SK-N-SH treated with all-trans-retinoic acid at 6 μM for 48 hours (cell line): ENCODE measurements at places on chromosomes 7 and 10.

- no peak for ATAC-seq
Observed at GRCh38 chr7:64878684-64879083, 24.4 kb upstream of the ZNF273 start.

DNA sequence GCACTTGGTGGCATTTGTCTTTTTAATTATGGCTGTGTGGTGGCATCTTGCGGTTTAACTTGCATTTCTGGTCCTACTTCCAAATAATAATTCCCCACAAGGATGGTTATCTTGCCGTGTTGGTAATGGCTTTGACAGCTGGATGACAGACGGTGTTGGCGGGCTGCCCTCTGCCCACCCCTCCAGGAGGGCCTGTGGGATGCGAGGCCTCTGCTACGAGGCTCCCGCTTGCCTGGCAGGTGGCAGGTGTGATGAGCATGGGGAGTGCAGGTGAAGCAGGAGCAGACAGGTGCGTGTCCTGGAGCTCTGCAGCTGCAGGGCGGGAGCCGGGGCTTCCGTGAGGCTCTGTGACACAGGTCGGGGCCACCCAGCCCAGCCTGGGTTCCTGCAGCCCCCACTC lies 11.8 kb downstream of the INPP5A start:
- no peak for ATAC-seq

GRCh38 chr7:85144771-85145170 lies 42.1 kb downstream of the SEMA3D start:
- no peak for ATAC-seq

DNA sequence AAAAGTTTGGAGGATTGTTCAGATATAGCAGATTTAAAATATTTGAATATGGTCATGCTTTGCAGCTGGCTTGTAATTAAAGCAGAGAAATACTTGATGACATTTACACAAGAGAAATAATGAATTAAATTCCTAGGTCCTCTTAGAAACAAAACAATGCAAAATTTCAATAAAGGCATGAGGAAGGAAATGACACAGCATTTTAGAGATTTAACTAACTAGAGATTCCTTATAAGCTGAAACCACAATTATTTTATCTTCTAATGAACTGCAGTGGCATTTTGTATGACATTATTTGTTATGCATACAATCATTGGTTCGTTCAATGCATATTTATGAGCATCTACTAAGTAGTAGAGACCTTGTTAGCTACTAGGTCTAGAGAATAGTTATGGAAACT lies 490.9 kb downstream of the ZWINT start:
- no peak for ATAC-seq

- no peak for ATAC-seq
Observed at GRCh38 chr10:109418795-109419194, 504.5 kb downstream of the XPNPEP1 start.

DNA sequence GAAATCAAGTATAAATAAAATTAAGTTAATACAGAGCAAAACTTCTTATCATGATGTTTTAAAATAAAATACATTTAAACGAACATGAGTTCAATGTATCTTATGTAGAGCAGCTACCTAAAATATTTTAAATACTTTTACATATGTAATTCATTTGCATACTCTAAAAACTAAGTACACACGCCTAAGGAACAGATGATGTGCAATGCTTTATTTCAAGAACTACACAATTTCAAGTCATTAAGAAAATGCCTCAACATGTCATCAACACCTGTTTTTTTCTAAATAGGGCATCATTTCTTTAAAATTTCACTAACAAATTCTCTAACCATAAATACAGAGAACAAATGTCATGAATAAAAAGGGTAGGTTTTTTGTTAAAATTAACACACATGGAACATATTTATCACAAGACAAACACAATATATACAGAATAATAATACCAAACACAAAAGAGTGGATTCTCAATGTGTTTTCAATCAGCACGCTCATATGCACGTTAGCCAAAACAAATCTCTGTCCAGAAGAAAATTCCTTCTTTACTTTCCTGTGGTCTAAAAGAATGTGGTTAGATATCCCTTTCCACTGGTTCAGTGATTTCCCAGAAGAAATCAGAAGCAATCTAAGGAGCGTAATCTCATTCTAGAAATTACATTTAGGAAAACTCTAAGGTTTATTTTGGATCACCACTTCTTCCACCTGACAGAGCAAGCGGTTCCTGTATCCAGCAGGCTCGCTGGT lies 73.0 kb upstream of the PFKP start:
- ATAC-seq = no peak; the same call in 2 of the 3 replicates

DNA sequence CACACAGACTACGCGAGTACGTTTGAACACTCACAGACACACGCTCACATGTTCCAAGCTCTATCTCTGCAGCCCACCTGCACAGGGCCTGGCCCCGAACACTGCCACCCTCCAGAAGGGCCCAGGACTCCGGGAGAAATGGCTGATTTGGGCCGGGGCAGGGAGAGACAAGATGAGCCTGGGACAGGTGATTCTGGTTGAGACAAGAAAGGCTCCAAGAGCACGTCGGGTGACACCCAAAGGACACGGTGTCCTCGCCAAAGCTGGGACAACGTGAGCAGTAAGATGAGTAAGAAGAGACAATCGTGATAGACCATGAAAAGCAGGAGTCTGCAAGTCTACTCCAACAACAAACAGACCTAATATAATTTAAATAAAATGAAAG lies 9.2 kb downstream of the GPER1 start:
- ATAC-seq = no peak

- peak; percentile 60; the same call in 2 of the 3 replicates for ATAC-seq
Observed at GRCh38 chr10:24617771-24618396, 105.8 kb downstream of the ARHGAP21 start.

GRCh38 chr7:152913492-152913891 lies 153.9 kb downstream of the ACTR3B start:
- no peak for ATAC-seq

GRCh38 chr7:131105799-131106680 lies 221.6 kb upstream of the MKLN1 start:
- ATAC-seq = peak; percentile 33

GRCh38 chr7:99005776-99006175 lies 127.4 kb downstream of the TRRAP start:
- ATAC-seq = no peak

DNA sequence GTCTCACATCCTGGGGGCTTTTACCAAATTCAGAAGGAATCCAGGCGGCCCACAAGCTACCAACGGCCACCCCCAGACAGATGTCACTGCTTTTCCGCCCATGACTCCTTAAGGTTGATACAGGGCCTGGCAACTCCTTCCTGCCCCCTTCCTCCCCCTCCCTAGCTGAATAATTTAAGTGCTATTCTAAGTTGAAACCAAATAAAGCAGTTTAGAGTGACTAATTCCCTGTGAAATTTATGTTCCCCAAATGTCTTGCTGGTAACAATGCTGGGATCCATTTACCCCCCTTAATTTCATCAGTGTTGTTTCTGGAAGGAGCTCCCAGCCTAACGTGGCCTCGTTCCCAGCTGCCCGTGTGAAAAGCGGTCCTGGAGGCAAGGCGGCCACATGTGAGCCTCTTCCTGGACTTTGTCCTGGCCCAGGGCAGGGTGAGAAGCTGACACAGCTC lies 109.6 kb downstream of the TMEM130 start:
- no peak for ATAC-seq

DNA sequence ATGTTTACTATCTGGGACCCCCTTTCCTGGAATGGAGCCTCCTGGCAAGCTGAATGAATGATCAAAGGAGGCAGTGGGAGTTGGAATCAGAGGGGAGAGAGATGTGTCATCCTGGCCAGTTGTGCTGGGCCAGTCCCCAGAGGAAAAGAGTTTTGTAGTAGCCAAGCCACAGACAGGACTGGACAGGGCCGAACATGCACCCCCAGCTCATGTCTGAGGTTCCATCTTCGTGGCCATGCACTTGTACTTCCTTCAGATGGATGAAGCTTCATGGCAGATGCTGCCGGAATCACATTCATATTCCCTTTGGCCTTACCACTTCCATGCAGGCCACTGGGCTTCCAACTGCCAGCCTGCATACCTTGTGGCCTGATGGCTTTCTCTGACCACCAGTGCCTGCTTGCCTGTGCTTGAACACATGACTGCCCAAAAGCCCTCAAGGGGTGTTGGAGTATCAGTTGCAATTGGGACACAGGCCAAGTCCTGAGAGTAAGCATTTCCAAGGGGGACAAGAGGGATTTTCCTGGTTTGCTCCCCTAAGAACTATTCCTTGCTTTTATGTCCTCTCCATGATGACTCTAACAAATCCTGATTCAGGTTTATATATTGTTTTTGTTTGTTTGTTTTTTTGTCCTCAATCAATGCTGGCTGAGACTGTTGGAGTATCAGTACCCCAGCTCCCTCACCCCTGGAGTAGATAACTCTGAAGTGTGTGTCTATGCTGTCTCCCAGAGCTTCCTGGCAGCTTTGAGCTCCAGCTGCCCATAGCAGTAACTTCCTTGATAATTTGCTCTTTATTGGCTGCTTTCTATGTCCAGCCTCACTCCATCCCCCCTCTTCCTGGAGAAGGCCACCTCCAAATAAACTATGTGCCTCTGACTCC lies 63.6 kb downstream of the TMEM130 start:
- ATAC-seq = no peak

DNA sequence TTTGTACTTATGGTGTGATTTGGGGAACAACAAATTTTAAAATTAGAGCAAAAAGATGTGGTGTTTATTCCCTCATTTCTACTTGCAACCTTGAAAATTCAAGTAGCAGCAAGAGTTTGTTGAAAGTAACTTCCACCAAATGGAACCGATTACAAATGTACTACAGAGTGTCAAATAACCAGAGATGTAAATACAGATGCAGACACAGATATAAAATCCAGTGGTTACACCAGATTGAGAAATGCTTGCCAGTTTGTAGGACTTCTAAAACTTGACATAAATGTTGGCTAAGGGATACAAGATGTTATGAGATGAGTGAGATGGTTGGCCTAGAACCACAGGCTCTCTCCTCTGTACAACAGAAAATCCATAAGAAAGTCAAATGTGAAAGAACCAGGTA lies 162.1 kb downstream of the DIP2C start:
- ATAC-seq = no peak

DNA sequence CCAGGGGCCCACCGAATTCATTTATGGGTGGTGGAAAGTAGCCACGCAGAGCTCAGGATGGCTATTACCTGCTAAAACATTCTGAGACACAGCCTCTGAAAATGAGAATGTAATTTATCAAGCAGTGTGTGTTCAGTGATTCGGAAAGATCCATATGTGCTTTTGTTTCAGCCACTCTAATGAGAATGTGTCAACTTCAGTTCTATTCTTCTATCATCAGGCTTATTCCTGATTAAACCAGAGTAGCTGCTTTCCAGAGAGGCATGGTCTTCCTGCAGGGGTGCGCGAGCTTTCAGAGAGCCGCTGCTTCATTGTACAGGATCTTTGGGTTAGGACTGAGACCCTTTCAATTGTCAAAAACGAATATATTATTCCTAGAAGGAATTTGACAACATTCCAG lies 167.6 kb downstream of the OTUD1 start:
- no peak for ATAC-seq

GRCh38 chr7:132486274-132486610 lies 90.0 kb downstream of the PLXNA4 start:
- ATAC-seq = no peak

DNA sequence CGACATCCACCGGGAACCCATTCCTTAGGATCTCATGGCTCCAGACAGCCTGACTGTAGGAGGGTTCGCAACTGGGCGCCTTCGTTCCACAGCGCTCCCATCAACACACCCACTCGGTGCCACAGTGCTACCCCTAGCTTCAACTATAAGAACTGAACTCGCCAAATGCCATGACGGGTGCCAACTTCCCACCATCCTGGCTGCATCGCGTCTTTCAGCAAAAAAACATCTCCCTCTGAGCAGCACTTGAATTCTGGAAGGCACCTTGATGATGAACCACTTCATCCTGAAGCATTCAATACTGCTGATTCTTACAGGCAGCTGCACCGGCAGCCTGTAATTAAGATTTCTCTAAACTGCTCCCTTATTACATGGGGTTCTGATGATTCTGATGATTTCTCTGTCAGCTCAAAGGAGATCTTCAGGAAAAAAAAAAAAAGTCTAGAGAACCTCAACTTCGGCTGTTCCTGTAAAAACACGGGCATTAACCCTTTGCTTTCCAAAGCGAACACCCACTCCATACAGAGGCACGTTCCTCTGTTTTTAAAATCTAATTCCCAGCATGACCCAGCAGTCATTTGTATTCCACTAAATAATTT lies 1.3 kb downstream of the CYTH3 start:
- ATAC-seq = peak; percentile 85

GRCh38 chr7:72080341-72080766 lies 331.8 kb downstream of the CALN1 start:
- ATAC-seq = no peak

GRCh38 chr10:5461914-5462840 lies 37.2 kb downstream of the CALML5 start:
- ATAC-seq = no peak

GRCh38 chr10:49152663-49153062 lies 18.8 kb upstream of the FAM170B start:
- no peak for ATAC-seq

- no peak for ATAC-seq
Observed at GRCh38 chr10:575402-576129, 113.9 kb downstream of the DIP2C start.

- peak; percentile 97 for ATAC-seq
Observed at GRCh38 chr7:139035586-139036353, at the start of gene ZC3HAV1L. ZC3HAV1L (minus strand) TSS chr7:139036042; CDS start chr7:139036017, 25 bp downstream.

DNA sequence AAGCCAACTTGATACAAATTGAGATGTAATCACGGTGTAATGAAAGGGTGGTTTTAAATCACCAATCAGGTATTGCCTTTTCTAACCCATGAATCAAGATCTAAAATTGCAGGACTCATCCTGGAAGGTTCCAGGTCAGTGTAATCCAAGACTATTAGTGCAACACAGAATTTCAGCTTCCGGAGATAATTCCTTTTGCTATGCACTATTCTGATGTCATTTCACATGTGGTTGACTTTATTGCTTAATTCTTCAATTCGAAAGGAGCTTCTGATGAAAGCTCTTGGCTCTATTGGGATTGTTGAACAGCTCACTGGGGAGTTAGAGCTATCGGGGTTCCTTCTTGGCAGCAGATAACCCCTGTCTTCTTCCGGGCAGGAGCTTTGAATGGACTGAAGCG lies 147.4 kb upstream of the INSYN2A start:
- ATAC-seq = no peak

DNA sequence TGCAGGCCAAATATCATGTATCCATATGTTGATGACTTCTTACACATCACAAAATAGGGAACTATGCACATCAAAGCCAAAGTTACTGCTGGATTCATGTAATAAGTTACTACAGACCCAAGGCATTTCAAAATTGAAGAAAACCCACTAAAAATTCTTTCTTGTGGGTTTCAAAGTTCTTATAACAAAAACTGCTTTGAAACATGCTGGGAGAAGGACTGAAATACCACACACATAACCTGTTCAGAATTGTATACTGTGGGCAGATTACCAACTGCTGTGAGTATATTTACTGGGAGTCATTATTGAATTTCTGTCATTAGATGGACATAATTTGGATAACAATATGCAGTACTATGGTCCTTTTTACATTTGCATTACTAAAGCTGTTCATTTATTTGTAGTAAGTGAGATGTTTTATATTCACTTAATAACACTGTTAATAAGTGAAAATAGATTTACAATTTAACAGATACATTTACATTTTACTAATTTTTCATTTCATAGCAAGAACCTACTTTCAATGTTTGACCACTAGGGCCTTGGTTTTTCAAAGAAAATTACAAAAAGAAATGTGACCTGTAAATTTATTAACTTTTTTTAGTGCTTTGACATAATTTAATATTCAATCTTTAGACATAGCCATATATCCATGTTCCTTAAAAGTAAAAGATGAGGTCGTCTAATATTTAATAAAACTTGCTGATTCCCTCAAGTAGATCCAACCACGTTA lies 132.6 kb downstream of the MAGI2 start:
- ATAC-seq = no peak
